Activated naive CD8-positive, alpha-beta T cell treated with anti-CD3 and anti-CD28 coated beads for 36 hours (primary cell): ENCODE measurements at places on chromosomes 12 and 14. TPM values are rescaled to one million over a fixed set of nuclear protein-coding genes. Genes with fewer than 3 reads are reported as not detected.

SPIC gene
- not detected for total RNA-seq

- no peaks in the 10 kb centered on the region for H3K27me3 ChIP-seq
- no peak overlapping the region for H3K27ac ChIP-seq
- H3K4me3 ChIP-seq: no peak overlapping the region
Measured at GRCh38 chr14:70696026-70696425, 54.3 kb downstream of the TTC9 start.

DNA sequence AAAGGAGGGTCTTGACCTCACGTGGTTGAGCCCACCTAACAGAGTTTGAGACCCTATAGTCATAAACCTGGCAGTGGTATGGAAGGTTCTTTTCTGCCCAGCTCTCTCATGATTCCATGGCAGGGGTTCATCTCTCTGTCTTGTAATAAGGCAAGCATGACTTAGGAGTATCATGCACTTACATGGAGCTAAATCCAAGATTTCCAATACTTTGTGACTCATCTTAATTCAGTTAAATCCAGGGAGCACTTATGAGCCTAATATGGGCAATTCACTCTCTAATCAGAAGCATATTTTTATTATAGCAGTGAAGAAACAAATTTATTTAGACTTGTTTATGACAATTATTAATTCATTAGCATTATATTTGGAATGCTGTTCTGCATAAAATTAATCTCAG is 131.8 kb upstream of the CPSF6 start:
- H3K36me3 ChIP-seq: no peaks in the 10 kb centered on the region
- H3K27me3 ChIP-seq: no peaks in the 10 kb centered on the region
- DNase-seq: no peak
- H3K4me3 ChIP-seq: no peak overlapping the region

HSPA2 gene
- 1.9 TPM for total RNA-seq

MOAP1 gene
- total RNA-seq: 16.7 TPM

DNA sequence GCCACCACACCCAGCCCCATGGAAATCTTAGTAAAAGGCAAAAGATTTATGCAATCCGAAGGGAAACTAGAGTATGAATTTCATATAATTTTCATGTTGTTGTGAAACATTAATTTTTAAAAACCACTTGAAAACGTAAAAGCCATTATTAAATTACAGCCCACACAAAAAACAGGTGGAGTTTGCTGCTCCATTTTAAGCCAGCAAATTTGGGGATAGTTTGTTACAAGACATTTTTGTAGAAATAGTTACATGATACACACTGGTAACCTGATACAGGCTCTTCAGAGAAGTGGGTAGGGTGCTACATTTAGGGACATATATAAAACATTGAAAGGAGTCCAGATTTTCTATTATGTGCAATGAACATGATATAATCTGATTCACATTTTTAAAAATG is 17.6 kb downstream of the GNPTAB start:
- H3K4me1 ChIP-seq: peaks cover 44% of the 10 kb centered on the region
- no peak overlapping the region for H3K4me3 ChIP-seq
- H3K27me3 ChIP-seq: no peaks in the 10 kb centered on the region

GRCh38 chr14:93029417-93029816 is 86.3 kb downstream of the ITPK1 start:
- peaks cover 40% of the 10 kb centered on the region for H3K4me1 ChIP-seq
- no peak for DNase-seq
- no peaks in the 10 kb centered on the region for H3K36me3 ChIP-seq
- H3K27ac ChIP-seq: no peak overlapping the region
- H3K27me3 ChIP-seq: no peaks in the 10 kb centered on the region
- no peak overlapping the region for H3K4me3 ChIP-seq

DNA sequence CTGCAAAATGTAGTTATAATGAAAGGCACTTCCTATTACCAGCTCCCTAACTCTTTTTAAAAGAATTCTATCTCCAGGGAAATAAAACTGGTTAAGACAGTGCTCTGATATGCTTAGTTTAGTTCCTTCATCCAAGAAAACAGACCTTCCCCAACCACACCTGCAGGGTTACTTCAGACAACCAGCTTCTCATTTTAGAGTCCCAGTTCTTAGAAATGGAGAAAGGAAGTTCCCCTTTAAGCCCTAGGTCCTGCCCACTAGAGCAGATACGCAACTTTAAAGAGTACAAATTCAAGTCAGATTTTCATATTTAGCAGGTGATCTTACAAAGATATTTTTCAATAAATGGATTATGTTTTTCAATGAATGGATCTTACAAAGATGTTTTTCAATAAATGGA is 4.4 kb upstream of the WSB2 start:
- H3K36me3 ChIP-seq: peaks cover 6% of the 10 kb centered on the region
- peaks cover 30% of the 10 kb centered on the region for H3K4me1 ChIP-seq
- no peak for DNase-seq
- peak overlapping the region; percentile 57 for H3K27ac ChIP-seq

GRCh38 chr12:124683152-124684124 is 116.0 kb upstream of the NCOR2 start:
- H3K4me3 ChIP-seq: no peak overlapping the region
- no peak for DNase-seq
- H3K4me1 ChIP-seq: peaks cover 33% of the 10 kb centered on the region
- H3K27ac ChIP-seq: no peak overlapping the region
- peaks cover 7% of the 10 kb centered on the region for H3K27me3 ChIP-seq

POTEM gene
- not detected for total RNA-seq

DNA sequence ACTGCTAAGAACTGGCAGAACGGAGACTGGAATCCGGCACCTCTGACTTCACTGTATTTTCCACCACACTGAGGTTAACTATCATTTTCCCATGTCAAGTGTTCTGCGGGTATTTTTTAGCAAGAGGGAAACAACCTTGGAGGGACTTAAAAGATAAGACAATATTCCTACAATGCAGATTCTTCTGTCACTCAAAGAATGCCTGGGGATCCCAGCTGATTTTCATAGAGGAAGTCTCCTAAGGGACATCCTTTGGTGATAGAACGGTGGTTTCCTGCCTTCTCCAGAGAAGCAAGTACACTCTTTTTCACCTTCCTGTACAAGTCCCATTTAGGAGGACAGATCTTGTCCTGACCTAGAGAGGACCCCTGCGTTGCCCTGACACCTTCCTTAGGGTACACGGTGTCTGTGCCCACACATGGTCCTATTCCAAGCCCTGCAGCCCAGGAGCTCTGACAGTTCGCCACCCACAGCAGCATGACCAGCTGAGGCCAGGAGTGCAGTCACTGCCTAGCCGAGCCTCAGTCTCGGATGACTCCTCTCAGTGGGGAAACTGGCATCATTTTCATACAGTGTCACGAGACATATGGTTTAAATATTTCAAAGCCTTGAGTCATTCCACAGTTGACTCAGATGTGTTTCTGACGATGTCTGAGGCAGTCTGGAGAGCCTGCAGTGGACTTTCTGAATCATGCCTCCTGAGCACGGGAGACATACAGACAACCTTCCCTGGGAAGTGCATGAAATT is 181.3 kb upstream of the FKBP4 start:
- peaks cover 10% of the 10 kb centered on the region for H3K4me1 ChIP-seq
- DNase-seq: peak; percentile 21
- no peaks in the 10 kb centered on the region for H3K36me3 ChIP-seq
- H3K4me3 ChIP-seq: no peak overlapping the region

DNA sequence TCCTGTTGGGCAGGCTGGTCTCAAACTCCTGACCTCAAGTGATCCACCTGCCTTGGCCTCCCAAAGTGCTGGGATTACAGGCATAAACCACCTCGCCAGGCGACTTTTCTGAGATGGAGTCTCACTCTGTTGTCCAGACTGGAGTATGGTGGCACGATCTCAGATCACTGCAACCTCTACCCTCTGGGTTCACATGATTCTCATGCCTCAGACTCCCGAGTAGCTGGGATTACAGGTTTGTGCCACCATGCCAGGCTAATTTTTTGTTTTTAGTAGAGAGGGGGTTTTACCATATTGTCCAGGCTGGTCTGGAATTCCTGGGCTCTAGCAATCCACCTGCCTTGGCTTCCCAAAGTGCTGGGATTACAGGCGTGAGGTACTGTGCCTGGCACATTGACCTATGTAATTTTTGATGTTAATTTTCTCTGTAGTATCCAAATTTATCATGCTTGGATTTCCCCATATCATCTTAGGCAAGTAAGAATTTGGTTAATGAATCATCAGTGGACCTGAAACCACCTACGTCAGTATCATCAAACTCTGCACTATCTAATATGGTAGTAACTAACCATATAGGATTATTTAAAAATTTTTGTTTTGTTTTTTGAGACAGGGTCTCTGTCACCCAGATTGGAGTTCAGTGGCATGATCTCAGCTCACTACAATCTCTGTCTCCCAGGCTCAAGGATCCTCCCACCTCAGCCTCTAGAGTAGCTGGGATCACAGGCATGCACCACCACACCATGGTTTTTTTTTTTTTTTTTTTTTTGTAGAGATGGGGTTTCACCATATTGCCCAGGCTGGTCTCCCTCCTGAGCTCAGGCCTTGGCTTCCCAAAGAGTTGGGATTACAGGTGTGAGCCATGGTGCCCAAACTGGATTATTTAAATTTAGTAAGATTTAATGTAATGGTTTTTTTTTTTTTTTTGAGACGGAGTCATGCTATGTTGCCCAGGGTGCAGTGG is 11.9 kb upstream of the ATP5F1B start:
- H3K4me1 ChIP-seq: peaks cover 18% of the 10 kb centered on the region
- no peaks in the 10 kb centered on the region for H3K27me3 ChIP-seq
- no peak overlapping the region for H3K4me3 ChIP-seq
- H3K36me3 ChIP-seq: peaks cover 19% of the 10 kb centered on the region
- peak overlapping the region; percentile 87 for H3K27ac ChIP-seq
- DNase-seq: peak; percentile 29

DNA sequence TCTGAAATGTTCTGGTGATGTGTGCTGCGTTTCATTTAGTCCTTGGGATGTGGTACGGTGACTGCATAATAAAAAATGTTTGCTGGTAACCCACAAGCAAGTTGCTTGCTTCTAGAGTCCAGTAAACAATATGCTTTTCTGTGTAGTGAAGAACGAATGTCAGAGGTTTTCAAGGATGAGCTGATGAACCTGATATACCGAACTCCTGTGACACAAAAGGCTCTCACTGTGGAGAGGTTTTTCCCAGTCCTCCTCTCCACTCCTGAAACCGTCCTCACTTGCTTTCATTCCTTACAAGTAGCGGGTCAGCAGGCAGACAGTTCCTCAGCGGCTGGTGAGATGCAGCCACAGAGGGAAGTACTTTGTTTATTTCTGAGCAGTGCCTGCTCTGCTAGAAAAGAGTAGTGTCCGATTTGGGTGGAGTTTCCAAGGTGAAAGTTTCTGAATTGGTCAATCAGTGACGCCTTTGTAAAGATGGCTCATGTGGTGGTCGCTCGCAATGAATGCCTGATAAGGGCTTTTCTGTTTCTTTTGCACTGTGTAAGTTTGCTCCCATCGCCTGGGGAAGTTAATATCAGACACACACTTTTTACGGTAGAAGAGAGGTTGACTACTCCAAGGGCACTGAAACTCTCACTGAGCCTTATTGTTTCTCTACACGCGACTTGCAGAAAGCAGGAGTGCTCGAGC is 3.0 kb downstream of the ETV6 start:
- no peak for DNase-seq
- H3K27me3 ChIP-seq: no peaks in the 10 kb centered on the region
- H3K36me3 ChIP-seq: peaks cover 13% of the 10 kb centered on the region
- peak overlapping the region; percentile 87 for H3K27ac ChIP-seq

ZDHHC17 gene
- total RNA-seq: 19.2 TPM

DNA sequence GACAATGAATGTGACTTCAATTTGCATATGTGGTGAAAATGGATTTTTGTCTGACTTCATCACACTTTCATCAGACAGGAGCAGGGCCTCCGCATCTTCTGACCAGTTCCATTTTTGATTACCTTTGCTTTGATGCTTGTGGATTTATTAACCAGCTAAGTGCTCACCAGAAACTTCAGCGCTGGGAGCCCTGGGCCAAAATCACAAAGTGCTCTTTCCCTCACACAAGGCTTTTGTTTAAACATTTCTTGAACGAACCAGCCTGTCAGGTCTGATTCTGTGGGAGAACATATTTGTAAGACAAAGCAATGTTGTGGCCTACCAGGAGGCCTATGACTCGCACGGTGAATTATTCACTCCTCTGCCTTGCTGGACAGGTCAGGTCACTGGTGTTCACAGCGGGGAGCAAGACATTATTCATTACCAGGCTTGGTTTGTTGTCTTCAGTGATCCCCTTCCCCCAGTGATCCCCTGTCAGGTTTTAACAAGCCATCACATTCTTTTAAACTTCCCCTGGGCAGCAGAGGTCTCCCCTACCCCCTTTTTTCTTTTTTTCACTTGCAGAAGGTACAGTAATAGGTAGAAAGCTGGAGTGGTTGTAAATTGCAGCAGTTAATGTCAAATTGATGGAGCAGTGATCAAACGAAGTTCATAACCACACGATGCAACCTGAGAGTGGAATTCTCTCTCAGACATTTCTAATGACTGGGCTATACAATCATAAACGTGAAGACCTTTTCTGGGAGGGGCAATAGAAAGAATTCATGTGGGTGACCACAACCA is 167.5 kb upstream of the PRICKLE1 start:
- no peak overlapping the region for H3K4me3 ChIP-seq
- DNase-seq: no peak
